H1 (cell line): ENCODE measurements at places on chromosomes 3 and 15. TPM values are rescaled to one million over a fixed set of nuclear protein-coding genes. Genes with fewer than 3 reads are reported as not detected.

DNA sequence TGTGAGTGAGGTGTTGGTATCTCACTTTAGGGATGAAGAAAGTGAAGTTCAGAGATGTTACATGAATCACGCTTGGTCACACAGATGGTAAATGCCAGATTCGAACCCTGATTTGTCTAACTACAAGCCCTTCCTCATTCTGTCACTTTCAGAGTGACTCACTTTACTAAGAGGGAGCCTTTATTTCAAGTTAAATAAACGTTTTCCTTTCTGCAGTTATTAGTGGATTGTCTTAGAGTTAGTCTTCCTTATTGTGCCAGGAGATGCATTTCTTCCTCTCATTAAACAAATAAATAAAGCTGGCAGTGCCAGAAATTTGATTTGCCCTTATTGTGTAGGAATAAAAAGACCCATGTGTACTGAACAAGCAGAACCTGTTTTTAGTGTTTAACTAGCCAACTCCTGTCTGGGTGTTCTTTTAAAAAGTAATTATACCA, 162.5 kb downstream of the AKAP13 start:
- no peak for DNase-seq

- DNase-seq = no peak
Observed at GRCh38 chr15:25397100-25397499, 41.7 kb downstream of the UBE3A start.

GRCh38 chr15:76285241-76285825, 25.9 kb downstream of the ETFA start:
- DNase-seq = no peak

DNA sequence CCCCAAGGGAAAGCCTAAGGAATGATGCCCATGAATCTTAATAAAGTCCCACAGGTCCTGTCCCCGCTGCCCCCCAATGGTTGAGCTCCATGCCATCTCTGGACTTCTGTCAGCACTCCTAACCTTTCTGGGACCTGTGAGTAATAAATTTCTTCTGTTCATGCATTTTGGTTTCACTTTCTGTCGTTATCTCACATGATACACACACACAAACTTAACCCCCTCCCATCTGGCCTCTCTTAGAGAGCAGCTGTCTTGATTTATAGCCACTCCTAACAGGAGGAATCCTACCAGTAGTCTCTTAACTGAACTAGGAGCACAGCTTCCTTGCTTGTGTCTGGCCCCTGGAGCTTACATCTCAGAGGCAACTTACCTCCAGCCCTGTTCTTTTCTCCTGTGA, 82.7 kb upstream of the SELENOK start:
- DNase-seq = no peak

The IGSF11 gene
- total RNA-seq = 1.1 and 1.6 TPM in 2 replicates

The LHFPL4 gene
- 16.9 and 20.9 TPM in 2 replicates for total RNA-seq

The IDH2 gene
- total RNA-seq = 64.2 and 64.6 TPM in 2 replicates

The COL7A1 gene
- total RNA-seq = 7.8 and 10.7 TPM in 2 replicates
